ENCODE measurements at places on chromosomes 1 and 21.

DNA sequence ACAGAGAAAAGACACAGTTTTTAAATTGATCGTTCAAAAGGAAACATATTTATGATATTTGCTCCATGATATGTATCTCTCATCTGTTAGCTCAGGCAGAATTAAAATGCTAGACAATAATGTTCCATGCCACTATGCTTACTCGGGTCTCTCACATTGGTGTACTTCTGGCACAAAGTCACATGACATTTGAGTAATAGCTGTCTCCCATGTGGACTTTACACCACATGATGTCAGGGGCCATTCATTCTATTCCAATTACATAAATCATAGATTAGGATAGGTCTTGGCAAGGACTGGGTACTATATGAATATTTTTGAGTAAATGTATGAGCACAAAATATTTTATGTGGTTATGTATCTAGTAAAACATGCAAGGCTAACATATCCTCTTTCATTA, 648.4 kb downstream of the PLA2G4A start:
- DNase-seq = no peak

DNA sequence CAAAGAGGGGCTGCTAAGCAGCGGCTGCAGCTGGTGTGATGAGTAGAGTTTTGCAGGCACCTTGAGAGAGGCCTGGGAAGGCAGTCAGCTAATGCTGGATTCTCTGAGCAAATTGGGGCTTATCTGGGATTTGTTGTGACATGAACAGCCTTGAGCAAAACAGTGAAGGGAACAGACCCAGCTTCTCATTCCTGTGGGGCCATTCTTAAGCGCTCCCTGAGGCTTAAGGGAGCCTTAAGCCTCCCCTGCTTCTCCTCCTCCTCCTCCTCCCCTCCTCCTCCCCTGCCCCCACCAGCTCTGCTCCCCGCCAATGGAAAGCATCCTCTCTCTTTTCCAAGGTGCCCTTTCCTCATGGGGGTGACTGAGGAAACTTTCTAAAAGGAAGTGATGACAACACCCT, 21.3 kb downstream of the HMGCS2 start:
- DNase-seq = no peak

DNA sequence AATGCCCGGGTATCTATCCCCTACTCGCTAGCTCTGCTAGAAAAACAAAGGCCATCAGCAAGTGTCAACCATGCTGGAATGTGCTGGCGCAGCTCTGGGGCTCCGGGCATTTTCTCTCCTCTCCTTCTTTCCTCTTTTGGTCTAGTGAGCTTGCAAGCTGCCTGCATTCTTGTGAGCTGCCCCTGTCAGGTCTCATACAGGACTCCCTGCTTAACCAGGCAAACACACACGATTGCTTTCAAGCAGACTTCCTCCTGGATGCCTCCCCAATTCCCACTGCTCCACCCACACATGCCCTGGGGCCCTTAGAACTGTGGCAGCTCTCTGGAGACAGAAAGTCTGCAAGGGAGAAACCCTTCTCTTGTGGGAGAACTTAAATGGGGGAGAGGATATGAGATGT, 35.7 kb upstream of the SUCO start:
- DNase-seq = no peak

DNA sequence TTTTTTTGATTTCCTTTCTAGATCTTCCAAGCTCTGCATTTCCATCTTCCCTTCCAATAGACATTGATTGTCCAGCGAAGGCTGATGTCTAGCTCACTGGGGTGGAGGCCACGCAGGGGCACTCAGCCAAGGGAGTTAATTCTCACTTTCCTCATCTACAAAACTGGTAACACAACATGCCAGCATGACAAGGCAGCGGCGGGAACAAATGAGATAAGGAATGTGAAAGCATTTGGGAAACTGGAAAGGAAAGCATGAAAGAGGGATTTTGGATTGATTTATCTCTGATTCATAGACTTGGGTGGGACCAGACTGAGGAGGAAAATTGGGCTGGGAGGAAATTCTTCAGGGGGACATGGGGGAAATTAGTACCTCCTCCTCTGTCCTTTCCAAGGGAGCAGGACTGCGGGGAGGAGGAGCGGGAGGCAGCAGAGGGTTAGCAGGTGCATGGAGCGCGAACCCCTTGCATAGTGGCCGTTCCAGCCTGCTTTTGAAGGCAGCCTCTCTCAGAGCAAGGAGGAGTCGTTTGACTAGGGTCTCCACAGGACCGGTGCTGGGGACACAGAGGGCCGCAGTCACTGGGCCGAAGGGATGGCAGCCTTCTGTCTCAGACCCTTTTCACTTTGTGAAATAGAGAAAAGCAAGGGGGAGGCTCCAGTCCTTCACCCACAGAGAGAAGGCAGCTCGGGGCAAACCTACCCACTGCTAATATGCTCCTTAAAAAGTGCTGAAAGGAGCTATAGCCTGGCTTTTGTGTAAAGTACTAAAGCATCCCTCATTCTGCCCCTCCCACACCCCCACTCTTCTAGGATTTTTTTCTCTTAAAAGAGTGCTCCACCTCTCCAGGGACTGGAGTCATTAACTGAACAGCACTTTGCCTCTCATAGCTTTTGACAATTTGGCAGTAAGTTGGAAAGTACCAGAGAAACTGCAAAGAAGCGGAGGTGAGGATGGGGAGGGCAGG, 89.2 kb downstream of the PLXNA2 start:
- DNase-seq = no peak

GRCh38 chr1:205735218-205735617, 14.8 kb downstream of the NUCKS1 start:
- DNase-seq = no peak

GRCh38 chr1:24355466-24355865, 36.3 kb downstream of the GRHL3 start:
- DNase-seq = no peak
